ENCODE measurements at places on chromosomes 11 and 22. TPM values are rescaled to one million over a fixed set of nuclear protein-coding genes. Genes with fewer than 3 reads are reported as not detected.

DNA sequence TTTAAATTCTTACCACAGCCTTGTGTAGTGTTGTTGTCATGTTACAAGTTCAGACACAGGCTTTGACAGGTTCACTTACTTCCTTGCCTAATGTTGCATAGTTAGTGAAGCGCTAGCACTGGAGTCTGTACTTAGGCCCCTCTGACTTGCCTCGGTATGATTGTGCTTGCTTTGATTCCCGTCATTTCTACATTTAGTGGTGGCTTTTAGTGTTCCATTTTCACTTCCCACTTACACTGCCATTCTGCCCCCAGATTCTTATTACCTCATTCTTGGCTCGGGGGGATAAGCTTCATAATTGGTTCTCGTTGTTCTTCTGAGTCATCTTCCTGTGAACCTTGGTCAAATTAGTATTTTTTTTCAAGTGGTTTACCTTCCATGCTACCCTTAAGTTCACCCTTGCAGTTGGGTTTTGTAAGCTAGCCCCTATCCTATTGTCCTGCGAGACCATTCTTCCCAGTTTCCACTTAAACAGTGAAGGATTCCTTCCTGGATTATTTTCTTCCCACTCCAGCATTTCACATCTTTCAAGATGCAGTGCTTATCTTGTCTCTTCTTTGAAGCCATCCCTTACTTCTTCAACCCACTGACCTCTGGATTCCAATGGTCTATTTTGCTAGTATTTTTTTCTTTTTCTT, 68.7 kb downstream of the DDX10 start:
- no peak for DNase-seq

DNA sequence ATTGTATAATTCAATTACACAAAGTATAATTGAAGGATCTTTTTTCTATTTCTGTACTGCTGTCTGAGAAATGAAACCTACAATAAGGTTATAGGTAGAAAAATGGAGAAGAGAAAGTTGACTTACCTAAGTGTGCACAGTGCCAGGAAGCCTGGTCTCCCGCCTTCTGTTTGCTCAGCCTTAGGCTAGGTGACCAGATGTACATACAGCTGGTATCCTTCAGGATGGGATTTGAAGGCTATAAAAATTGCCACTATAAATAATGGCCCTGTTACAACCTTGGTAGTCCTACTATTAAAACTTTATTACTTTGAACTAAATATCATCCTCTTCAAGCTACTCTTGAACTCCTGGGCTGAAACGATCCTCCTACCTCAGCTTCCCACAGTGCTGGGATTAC, 19.7 kb downstream of the OR51E2 start:
- DNase-seq = no peak

GRCh38 chr11:128874427-128874826, 7.3 kb upstream of the KCNJ1 start:
- DNase-seq = no peak

- no peak for DNase-seq
These were observed 18.5 kb downstream of the SLC35F2 start for GRCh38 chr11:107840129-107840484.

- DNase-seq = no peak
These were observed 119.5 kb upstream of the VPREB1 start for GRCh38 chr22:22125028-22125578.

DNA sequence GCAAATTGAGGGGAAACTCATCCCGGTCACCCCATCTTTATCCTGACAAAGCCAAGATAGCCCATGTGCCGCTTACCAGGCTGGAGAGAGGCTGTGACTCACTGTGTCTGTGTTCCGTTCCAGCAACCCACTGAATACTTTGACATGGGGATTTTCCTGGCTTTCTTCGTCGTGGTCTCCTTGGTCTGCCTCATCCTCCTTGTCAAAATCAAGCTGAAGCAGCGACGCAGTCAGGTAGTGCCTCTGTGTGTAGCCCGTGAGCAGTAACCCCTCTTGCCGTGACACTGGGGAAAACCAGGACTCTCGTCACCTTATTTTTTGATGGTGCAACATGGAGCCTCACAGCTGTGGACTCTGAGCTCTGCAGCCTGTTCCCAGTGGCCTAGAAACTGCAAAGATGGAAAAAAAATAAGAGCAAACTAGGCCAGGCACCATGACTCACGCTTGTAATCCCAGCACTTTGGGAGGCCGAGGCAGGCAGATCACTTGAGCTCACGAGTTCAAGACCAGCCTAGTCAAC, 16.9 kb downstream of the C22orf31 start:
- DNase-seq = no peak

GRCh38 chr11:125412509-125412908, 83.6 kb downstream of the FEZ1 start:
- DNase-seq = no peak

DNA sequence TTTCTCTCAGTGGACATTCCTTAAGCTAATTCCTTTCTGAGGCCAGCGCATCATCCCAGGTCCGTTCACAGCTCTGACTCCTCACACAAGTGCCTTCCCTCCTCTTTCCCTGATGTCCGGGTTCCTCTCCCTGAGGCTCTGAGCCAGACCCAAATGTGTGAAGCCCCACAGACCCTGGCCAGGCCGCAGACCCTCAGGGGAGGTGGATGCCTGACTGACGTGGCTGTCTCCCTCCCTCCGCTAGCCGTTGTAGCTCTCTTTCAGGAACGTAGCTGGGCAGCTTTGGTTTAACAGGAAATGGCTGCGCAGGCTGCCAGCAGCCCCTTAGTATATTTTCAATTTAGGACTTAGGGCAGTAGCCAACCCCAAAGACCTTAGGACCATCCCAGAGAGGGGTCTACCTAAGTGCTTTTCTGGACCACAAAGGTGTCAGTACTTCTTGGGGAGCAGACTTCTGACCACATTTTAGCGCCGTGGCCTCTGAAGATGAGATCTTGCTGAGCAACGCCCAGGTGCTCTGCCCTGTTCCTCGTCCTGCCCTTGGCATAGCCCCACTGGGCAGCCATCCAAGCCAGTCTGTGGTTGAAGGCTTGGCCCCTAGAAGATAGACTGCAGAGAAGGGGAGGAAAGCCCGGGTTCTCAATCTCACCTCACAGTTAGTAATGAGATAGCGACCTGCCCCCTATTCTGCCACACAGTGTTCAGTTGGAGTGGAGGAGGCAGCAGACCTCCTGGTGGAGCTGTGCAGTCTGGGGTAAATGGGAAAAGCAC, 27.0 kb downstream of the MYBPC3 start:
- DNase-seq = no peak

DNA sequence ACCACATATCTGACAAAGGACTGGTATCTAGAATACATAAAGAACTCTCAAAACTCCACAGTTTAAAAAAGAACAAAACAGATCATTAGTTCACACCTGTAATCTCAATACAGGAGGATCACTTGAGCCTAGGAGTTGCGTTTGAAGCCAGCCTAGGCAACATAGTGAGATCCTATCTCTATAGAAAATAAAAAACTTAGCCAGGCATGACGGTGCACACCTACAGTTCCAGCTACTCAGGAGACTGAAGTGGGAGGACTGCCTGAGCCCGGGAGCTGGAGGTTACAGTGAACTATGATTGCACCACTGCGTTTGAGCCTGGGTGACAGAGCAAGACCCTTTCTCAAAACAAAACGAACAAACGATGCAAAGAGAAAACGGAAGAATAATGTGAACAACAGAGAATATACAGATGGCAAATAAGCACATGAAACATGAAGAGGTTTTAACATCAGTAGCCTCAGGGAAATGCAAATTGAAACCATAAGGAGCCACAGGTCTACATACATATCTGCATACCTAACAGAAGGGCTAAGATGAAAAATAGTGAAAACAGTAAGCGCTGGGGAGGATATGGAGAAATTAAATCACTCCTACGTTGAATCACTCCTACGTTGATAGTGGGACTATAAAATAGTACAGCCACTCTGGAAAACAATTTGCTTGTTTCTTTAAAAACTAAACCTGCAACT, 70.7 kb downstream of the DGCR2 start:
- DNase-seq = no peak

Gene ANO3
- total RNA-seq = 0.47 TPM

Gene MRGPRE
- not detected for total RNA-seq

Gene SULT4A1
- not detected for total RNA-seq

Gene SHISA8
- total RNA-seq = not detected
